Activated CD4-positive, alpha-beta T cell treated with anti-CD3 and anti-CD28 coated beads, Interleukin-2, Interleukin-4, amounts not matched to agents 100 ng/mL and 50 ng/mL, durations not matched to agents 16 hours and 8 hours (primary cell): ENCODE measurements at places on chromosomes 5 and 9.
A peak's percentile ranks its signal among the peaks of the same experiment; 100 is the strongest.

- DNase-seq: no peak
Measured at GRCh38 chr9:75880618-75881017, 9.9 kb upstream of the PCSK5 start.

- no peak for DNase-seq
Measured at GRCh38 chr9:7153566-7153965, 395.8 kb downstream of the KDM4C start.

DNA sequence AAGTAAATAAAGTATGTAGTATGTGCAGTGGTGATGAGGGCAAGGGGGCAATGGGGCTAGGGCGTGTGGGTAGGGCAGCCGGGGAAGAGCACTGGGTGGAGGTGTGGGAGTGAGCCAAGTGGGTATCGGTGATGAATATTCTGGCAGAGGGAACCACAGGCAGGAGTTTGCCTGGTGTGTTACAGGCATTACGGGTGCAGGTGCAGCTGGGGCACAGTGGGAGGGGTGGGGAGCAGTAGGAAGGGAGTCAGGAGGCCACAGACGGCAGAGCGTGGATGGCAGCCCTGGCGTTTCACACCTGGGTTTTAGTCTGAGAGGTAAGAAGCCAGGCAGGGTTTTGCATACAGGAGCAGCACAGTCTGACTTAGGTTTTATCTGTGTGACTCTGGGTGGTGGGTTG lies 35.4 kb downstream of the SFXN1 start:
- DNase-seq: no peak

- peak; percentile 67 for DNase-seq
Measured at GRCh38 chr9:20508242-20508641, 114.1 kb downstream of the MLLT3 start.

DNA sequence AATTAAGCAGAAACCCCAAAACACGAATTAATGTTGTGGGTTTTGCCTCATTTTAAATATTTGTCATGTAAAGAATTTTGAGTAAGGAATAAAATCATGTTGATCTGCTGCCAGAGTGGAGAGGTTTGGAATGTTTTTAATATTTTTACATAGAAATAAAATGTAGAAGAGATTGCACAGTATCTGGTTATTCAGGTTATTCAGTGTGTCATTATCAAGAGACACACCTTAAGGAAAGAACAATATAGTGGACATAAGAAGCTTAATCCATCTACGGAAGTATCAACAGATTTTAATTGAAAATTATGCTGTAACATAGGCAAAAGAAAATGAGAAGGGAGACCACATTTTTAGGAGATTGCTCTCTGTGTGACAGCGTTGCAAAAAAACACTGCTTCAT lies 410.4 kb downstream of the MED10 start:
- no peak for DNase-seq

DNA sequence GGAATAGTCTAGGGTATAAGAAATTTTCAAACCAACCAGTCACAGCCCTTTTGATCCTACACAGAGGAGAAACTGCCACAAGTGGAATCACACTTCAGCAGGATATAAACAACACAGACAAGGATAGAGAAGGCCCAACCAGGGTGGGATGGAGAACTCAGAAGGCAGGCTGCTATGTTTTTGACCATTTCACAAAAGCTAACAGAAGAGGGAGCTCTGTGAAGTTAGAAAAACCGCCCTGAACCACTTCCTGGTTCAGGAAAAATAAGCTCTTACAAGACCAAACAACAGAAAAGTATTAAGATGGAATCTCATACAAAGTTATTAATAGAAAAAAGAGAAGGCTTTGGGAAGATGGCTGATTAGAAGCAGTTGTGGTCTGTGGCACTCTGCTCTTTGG lies 960 bp upstream of the IFNB1 start:
- peak; percentile 4 for DNase-seq

- DNase-seq: no peak
Measured at GRCh38 chr5:170275376-170275994, 22.1 kb downstream of the LCP2 start.

DNA sequence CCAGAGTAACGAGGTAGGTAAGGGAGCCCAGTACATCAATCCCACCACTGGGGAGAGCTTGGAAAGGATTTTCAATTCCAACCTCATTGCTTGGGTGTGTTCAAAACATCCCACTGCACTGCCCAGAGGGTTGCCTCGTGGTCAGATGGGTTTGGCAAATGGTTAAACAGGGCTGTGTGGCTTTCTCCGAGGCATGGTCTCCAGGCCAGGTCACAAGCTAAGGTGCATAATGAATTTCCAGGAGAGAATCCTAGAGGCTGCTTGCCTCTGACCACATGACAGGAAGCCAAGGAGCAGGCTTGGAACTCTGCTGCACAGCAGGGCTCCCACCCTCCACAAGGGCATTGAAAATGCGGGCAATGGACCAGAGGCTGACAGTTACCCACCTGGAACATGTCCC lies 51.6 kb downstream of the DAP start:
- no peak for DNase-seq

- DNase-seq: no peak
Measured at GRCh38 chr5:134115806-134116175, 1.3 kb downstream of the TCF7 start.

DNA sequence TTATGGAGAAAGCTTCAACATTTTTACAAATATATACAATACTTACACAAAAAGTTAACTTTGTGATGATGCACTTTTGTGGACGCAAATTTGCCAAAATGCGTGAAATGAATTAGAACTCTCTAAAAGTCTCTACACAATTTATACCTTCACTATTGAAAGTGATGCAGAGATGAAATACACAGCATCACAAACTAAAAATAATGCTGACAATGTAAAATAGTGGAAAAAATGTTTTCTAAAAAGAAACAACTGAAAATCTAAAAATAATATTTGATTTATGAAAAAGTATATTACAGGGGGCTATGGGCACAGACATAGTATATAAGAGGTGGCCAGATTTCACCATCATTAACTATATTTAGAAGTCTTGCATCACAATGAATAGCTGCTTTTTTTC lies 188.8 kb downstream of the ADCY2 start:
- no peak for DNase-seq

GRCh38 chr9:77906991-77907390 lies 124.6 kb downstream of the GNAQ start:
- DNase-seq: no peak

GRCh38 chr5:132093271-132093670 lies 19.7 kb downstream of the CSF2 start:
- DNase-seq: no peak

GRCh38 chr5:95843733-95844223 lies 21.3 kb upstream of the GLRX start:
- DNase-seq: no peak

GRCh38 chr9:125963932-125964331 lies 216.8 kb downstream of the PBX3 start:
- DNase-seq: no peak

GRCh38 chr9:17824616-17825264 lies 245.9 kb downstream of the SH3GL2 start:
- DNase-seq: no peak

GRCh38 chr5:132180134-132180745 lies 47.4 kb downstream of the P4HA2 start:
- DNase-seq: peak; percentile 42
